ENCODE measurements at places on chromosomes 3 and 15.

- DNase-seq = no peak
These were observed 37.1 kb downstream of the ADAMTS9 start for GRCh38 chr3:64650715-64651114.

DNA sequence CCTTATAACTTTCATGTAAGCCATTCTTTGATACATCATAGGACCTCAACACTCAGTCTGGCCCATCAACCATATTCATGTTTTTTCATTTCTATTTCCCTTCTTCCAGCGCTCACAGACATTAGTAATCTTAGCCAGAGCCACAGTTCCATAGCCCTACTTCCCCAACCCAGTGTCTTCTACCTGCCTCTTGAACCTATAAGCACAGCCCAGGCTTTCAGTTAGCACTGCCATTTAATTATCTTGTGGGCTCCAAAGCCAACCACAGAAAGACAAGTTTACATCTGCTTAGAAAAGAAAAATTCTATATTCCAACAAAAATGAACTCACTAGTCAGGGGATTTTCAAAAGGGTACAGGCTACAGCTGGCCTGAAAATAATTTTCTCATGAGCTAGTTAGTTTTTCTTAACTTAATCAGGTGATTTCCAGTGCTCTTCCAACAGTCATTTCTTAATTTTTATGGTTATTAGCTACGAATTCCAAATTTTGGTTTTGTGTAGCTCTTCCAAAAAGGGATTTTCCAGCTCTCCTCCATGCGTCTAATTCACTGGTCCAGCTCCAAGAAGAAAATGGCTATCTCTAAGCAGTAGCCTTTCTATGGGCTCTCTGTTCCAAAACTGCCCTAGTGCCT lies 13.7 kb downstream of the CD200 start:
- no peak for DNase-seq

DNA sequence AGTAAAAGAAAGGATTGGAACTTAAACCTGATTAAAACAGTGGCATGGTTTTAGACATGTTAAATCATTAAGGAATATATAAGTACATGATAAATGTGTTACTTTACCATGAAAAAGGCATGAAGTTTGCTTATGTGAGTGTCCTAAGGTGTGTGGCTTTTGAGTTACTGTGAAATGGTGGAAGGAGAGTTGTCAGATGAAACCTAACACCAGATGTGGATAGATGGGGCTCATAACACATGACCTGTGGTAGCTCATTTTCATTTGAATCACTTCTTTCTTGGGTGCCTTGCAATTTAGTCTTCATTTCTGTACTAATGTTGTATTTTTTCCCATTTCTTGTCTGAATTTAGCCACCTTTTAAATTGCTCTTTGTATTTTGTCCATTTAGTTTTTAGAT lies 13.0 kb downstream of the MEF2A start:
- DNase-seq = no peak

GRCh38 chr15:42640109-42640508 lies 64.7 kb downstream of the STARD9 start:
- no peak for DNase-seq

GRCh38 chr3:197959500-197959890 lies 522 bp upstream of the LMLN start:
- DNase-seq = no peak

DNA sequence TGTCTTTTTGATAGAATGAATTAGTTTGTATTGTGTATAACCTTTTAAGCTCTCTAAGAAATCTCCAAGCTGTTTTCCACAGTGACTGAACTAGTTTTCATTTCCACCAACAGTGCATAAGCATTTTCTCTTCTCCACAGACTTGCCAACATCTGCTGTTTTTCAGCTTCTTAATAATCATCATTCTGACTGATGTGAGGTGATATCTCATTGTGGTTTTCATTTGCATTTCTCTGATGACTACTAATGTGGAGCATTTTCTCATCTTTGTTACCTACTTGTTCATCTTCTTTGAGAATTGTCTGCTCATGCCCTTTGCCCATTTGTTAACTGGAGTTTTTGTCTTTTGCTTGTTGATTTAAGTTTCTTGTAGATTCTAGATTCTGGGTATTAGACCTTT lies 777.5 kb downstream of the OTOL1 start:
- no peak for DNase-seq

GRCh38 chr3:20321391-20322047 lies 135.5 kb upstream of the SGO1 start:
- no peak for DNase-seq

DNA sequence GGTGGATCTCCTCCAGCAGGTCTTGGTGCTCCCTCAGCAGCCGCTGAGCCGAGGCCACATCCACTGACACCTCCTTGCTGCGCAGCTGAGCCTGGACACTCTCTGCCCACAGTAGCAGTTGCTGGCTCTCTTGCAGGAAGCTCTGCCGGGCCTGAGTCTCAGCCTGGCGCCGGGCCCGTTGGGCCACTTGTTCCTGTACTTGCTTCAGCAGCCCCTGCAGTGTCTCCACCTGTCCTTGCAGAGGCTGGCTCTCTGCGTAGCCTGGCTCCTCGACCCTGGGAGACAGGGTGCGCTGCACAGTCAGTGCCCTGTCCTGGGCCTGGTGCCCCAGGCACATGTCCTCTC lies 15.5 kb downstream of the SPTBN5 start:
- no peak for DNase-seq

GRCh38 chr3:97610626-97611025 lies 153.9 kb upstream of the ARL6 start:
- no peak for DNase-seq

- DNase-seq = peak; percentile 53
These were observed 101.3 kb downstream of the DPH6 start for GRCh38 chr15:35444557-35445204.

GRCh38 chr3:14238356-14238755 lies 59.7 kb downstream of the LSM3 start:
- no peak for DNase-seq

- no peak for DNase-seq
These were observed 1.1 kb downstream of the PLXND1 start for GRCh38 chr3:129605203-129605921.

- no peak for DNase-seq
These were observed 341.7 kb downstream of the FHIT start for GRCh38 chr3:60909526-60909925.

DNA sequence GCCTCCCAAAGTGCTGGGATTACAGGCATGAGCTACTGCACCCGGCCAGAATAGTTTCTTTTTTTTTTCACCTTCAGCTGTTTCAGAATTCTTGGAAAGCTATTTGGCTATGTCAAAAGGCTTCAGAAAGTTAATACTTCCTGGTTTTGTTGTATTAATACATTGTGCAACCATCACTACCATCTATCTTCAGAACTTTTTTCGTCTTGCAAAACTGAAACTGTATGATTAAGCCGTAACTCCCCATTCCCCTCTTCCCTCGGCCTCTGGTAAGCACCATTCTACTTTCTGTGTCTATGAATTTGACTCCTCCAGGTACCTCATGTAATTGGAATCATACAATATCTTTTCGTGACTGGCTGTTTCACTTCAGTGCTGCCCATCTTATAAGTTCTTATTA lies 5.2 kb upstream of the NOX5 start:
- no peak for DNase-seq

DNA sequence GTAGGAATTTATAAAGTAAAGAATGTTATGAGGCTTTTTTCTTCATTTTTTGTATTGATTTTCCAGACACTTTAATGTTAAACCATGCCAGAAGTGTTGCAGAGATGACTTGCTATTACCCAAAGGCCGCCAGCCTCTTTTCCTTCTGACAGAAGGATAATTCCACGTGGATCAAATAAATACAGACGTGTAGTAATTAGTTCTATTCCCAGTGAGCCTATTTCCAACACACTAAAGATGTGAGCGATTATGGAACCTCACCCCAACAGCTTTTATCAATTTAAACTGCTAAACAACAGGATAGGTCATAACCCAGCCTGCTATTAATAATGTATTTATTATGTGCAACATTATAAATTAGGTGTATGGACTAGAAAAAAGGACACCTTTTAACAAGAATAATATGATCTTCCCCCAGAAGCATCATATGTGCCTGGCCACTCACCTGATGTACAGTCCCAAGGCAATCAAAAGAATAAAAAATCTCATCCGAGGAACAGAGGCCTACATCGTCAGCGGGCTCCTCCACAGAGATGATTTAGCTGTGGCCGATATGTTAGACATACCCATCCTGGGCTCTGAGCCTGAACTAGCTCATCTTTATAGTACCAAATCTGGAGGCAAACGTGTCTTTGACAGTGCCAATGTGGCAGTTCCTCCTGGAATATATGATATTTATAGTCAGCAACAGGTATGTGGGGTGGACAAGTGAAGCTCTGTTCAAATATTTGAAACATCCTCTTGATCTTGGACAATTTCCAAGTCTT lies 125.9 kb upstream of the C15orf61 start:
- no peak for DNase-seq

GRCh38 chr15:78684657-78685056 lies 43.6 kb upstream of the CHRNB4 start:
- no peak for DNase-seq

DNA sequence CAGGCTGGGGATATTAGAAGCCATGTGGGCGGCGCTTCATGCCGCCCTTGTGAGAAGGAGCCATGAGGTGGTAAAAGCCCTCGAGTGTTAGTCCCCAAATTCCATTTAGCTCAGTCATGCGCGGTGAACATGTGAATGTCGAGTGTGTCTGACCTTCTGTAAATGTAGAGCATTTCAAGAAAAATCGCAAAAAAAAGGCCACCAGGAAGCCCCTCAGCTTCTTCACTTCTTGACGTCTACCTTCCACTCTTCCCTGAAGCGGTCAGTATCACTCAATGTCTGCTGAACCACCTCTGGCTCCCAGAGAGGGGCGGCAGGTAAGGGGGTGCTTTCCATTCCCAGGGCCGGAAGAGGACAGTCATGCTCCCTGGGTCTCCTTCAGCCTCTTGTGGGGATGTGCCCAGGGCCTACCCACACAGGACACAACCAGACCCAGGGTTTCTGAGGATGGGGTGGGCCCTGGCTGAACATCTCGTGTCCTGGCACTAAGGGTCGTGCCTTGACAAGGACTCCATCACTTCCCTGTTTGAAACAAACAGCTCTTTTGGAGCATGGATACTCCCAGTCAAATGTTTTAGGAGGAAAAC lies 274.9 kb downstream of the FAM43A start:
- no peak for DNase-seq

DNA sequence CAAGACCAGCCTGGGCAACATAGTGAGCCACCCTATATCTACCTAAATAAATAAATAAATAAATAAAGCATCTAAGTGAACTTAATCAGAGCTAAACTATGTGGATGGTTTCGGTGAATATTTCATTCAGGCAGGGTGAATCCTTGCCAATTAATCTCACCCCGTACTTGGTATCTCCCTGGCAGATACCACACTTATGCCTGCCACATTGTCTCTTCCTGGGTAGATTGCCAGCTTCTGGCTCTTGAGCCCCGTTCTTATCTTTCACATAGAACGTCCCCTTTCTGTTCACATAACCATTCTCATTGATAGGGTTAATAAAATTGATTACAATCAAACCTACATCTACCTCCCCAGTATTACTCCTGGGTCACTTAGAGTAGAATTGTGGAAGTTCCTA lies 7.0 kb downstream of the SNAP23 start:
- no peak for DNase-seq

GRCh38 chr3:70824773-70825172 lies 512.3 kb upstream of the MDFIC2 start:
- DNase-seq = no peak

DNA sequence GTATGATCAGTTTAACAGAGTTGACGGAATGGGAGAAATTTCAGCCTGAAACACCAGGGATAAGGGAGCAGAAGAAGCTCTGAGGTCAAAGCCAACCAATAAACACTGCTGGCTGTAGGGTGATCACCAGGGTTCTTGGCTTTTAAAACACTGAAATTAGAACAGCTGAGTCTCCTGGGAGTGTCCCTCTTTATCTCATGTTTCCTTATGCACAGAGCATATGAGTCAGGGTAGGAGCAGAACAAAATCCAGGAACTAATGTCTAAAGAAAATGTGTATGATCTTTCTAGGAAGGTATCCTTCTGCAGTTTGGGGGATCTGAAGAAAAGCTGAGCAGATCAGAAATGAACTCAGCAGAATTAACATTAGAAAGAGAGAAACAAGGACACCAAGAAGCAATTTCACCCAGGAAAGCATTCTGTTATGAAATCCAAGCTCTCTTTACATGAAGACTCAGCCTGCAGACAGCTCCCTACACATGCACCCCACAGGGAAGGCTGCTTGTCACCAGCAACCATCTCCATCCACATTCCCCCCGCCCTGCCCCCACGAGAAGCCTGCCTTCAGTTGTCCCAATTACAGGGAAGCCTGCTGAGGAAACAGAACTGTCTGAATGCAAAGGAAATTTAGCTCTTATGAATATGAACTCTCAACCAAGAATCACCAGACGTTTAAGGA lies 469.7 kb downstream of the PDCD6IP start:
- DNase-seq = no peak

DNA sequence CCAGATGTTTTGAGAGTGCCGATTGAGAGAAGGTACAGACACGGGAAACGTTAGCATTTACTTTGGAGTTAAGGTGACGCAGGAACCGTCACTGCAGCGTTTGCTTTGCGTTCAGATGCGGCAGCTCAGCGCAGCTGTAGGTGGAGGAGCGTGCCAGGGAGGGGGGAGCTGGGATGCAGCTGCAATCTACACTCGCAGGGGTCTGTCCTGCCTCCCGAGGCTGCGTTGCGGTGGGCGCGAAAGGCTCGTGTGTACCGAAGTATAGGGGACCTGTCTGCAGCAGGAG lies 425 bp upstream of the FYTTD1 start:
- no peak for DNase-seq

GRCh38 chr3:120559242-120560061 lies 36.7 kb upstream of the NDUFB4 start:
- peak; percentile 64 for DNase-seq

- no peak for DNase-seq
These were observed 21.8 kb upstream of the PFN2 start for GRCh38 chr3:149992416-149993058.

DNA sequence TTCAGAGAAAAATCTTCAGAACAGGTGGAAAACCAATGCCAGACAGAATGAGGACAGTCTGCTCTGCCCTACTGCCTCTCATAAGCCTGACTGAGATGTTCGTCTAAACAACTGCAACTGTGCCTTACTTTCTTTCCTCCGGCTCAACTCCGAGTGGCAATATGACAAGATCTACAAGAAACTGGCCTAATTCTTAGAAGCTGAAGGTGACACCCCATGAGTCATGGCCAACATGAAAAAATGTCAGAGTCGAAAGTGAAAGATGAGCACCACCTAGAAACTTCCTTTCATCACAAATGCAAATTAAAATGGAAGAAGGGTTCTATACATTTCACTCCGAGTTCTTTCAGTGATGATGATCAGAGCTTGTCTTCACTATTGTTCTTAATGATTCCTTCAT lies 12.9 kb downstream of the PCYT1A start:
- DNase-seq = no peak

- DNase-seq = no peak
These were observed 14.3 kb upstream of the TGM5 start for GRCh38 chr15:43280996-43281395.

GRCh38 chr15:79283252-79284048 lies 928 bp downstream of the ANKRD34C start:
- peak; percentile 18 for DNase-seq

GRCh38 chr3:28738425-28738824 lies 389.8 kb upstream of the AZI2 start:
- DNase-seq = no peak

GRCh38 chr15:101534376-101534970 lies 45.0 kb upstream of the PCSK6 start:
- no peak for DNase-seq
